CD4-positive, alpha-beta T cell treated with Interleukin-4 for 1 hour (primary cell): ENCODE measurements at places on chromosomes 1 and 21.

DNA sequence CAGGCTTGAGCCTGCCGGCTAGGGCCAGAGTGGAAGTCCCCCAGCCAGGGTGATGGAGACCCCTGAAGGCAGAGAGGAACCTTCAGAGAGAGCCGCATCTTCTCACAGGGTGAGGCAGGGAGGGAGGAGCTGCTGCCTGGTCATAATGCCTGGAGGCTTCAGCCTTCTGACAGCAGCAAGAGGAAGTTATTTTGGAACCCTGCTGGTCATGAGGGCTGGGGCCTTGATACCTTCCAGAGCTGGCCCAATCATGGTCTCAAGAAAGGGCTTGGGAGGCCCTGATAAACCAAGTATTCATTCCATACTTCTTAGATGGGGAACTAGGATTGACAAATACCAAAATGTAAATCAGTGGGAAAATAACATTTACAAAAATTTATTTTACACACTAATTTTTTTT is 26.6 kb upstream of the MPZL1 start:
- DNase-seq = no peak

DNA sequence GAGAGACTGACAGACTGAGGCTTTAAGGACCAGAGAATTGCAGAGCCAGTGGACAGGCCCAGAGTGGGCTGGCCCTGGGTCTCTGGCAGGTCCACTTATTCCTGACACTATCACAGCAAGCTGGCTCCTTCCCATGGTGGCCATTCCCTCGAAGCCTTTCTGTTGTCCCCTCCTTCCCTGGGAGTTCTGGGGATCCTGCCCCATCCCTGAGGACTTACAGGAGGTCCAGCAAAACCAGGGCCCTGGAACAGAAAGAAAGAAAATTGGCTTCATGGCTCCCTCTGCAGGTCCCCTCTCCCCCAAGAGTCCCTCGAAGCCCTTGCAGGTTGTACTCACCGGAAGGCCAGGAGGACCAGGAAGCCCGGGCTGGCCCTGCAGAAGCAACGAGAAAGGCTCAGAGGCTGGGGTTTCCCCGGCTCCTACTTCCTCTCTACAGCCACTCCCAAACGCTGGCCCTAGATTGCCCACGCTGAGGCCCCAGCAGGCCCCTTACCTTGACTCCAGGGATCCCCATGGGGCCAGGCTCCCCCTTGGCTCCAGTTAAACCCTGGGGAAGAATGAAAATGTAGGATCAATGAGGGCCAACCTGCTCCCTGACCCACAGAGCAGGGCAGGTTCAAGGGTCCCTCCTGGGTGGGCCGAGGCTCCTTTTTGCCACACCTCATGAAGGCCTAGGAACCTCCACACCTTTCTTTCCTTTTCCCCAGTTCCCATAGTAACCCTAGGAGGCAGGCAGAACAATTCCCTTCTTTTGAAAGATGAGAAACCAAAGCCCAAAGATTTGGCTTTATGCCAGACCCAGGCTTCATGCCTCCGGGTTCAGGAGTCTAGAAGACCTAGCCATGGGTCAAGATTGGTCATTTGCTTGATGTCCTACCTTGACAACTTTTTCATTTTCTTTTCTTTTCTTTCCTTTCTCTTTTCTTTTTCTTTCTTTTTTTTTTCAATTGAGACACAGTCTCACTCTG is 4.6 kb downstream of the COL9A2 start:
- peak; percentile 68 for DNase-seq

GRCh38 chr1:17118706-17119075 is 560 bp downstream of the PADI2 start:
- no peak for DNase-seq

GRCh38 chr1:41340655-41341364 is 20.4 kb upstream of the FOXO6 start:
- no peak for DNase-seq

DNA sequence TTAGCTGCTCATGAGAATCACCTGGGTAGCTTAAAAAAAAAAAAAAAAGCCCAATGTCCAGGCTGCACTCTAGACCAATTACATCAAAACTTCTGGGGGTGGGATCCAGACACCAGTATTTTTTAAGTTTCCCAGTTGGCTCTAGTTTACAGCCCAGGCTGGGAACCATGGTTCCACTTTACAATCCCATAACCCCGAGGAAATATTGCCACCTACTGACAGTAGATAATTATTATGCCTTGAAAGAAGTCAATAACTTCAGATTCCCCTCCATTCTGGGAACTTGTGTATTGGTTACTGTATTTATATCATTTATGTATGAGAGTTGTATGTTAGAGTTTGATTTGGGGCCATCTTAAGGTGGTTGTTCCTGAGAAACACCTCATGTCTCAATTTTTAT is 100.2 kb downstream of the SPATA46 start:
- no peak for DNase-seq

GRCh38 chr1:8356256-8357209 is 38.6 kb downstream of the SLC45A1 start:
- DNase-seq = no peak

DNA sequence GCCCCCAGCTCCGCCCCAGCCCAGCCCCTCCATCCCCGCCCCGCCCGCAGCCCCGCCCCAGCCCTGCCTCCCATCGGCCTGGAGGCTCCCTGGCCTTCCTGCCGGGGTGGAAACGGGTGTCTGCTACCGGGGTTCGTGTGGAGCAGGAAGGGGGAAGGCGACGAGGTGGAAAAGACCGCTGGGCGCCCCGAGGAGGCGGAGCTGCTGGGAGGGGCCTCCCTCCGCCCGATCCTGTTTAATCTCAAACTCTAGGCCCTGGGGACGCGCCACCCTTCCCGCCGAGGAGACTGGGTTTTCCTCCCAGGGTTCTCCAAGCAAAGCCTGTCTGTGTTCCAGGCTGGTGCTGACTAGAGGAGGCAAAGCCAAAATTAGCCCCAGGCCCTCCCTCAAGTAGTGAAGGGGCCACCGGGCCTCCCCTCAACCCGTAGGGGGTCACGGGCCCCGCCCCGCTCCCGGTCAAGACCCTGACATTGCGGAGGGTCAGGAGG is 16.2 kb upstream of the TTLL10 start:
- peak; percentile 73 for DNase-seq

DNA sequence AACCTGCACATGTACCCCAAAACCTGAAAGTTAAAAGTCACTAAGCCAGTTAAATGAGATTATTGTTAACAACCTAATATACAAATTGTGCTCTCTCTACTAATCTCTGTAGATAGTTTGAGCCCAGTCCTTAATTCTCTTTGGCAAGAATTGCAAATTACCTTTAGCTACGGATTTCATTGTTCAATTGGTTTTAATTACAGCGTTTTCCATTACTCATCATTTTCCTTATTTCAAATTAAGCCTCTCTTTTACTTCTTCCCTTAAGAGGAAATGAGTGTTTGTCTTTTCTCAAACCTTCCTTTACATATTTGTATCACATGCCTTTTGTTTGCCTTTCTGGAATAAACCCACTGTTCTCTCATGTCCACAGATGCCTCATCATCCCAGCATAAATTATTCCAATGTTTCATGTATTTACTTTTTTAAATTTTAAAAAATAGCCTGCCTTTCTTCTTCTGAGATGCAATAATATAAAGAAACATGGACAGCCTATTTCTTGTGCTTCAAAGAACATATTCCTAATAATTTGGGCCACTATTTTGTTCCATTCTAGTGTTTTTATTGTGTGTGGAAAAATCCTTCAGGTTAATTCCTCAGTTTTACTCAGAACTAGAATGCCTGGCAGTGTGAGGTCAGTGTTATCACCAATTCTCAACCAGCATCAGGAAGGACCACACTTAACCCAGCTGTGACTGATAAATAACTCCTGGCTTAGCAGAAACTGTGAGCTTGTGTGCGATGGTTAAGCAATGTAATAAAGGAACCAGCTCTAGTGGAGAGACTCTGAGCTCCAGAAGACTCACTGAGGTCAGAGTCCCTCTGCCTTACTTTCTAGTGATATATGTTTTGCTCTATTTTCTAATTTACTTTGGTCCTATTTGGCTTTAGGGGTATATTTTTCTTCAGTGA is 600.5 kb downstream of the LTN1 start:
- no peak for DNase-seq

- no peak for DNase-seq
These were observed 303.6 kb upstream of the FAM78B start for GRCh38 chr1:166470441-166470840.

- no peak for DNase-seq
These were observed 41.1 kb downstream of the NGF start for GRCh38 chr1:115296981-115297380.

- DNase-seq = no peak
These were observed 549.2 kb upstream of the BRINP3 start for GRCh38 chr1:191026828-191027227.

GRCh38 chr1:23525558-23526250 is 5.3 kb downstream of the E2F2 start:
- no peak for DNase-seq

- DNase-seq = no peak
These were observed 5.7 kb downstream of the NSL1 start for GRCh38 chr1:212785871-212786270.

- no peak for DNase-seq
These were observed 17.1 kb downstream of the SOAT1 start for GRCh38 chr1:179310721-179311120.

- DNase-seq = no peak
These were observed 331.8 kb downstream of the NEGR1 start for GRCh38 chr1:71950579-71950978.

GRCh38 chr1:36669262-36669661 is 186.5 kb upstream of the CSF3R start:
- no peak for DNase-seq

DNA sequence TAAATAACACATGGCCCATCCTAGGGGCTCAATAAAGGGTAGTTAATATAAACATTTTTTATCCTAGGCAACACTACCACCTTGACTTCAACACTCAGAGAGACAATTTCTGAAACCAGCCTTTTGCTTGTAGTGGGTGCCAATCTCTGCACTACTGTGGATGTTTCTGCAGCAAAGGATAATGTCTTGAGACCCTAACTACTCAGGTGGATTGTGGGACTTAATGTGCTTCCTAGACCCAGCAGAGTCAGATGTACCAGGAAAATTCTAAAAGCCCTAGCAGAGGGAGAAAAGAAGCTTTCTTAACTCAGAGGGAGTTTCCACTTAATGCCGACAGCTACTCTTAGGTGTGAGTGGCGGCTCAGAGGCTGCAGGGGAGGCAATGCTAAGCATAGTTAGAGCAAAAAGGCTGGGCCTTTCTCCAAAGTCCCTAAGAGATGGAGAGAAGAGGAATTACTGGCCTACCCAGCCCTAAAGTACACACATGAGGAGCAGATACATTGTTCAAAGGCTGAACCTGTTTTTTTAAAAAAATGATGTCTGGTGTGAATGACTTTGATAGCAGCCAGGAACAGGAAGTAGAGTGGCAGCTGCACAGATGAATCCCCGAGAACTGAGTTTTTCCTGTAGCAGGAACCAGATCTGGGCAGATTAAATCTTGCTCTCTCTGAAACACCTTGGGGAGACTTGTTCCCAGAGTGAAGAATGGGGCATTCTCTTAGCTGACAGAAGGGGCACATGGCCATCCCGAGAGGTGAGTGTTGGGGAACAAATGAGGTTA is 33.5 kb upstream of the ABCD3 start:
- DNase-seq = peak; percentile 13
